ENCODE measurements at places on chromosomes 6 and 20.

- no peak for DNase-seq
Observed at GRCh38 chr6:132728616-132729015, 14.8 kb upstream of the VNN1 start.

GRCh38 chr6:45514454-45515230, 136.9 kb upstream of the SUPT3H start:
- no peak for DNase-seq

- no peak for DNase-seq
Observed at GRCh38 chr6:108771421-108771820, 76.8 kb upstream of the ARMC2 start.

- no peak for DNase-seq
Observed at GRCh38 chr20:63259734-63260460, 5.6 kb upstream of the NKAIN4 start.

DNA sequence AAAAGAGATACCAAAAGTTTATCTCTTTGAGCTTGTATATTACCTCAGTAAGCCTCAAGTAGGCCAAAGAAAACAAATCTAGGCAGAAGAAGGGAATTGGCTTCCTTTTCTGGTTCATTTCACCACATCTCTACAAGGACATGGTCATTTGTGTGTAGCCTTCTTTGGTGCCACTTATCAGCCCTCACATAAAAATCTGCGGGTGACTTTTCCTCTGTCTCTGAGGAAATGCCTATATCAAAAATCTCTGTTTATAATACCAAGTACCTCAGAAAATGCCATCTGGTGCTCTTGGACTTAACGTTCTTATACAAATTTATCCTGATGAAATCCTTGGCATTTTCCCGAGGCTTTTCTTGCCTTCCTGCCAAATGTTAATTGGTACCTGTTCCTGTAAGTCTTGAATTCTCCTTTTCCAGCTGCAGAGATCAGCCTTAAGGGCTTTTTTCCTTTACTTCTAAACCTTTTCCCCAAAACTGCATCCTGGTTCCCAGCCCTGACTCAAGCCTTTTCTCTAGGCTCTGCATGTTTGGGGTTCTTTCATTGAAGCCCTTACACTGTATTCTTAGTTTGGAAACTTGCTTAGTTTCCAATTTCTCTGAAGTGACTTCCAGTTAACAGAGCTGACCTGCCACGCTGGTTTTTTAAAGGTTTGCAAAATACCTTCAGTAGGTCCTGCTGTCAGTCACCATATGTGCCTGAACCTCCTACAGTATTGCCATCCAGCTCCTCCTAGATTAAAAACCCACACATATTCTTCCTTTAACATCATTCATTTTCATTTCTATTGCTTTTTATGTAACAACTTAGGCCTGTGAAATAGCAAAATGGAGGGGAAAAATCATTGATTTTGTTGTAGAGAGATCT, 191.2 kb upstream of the PREP start:
- DNase-seq = no peak

DNA sequence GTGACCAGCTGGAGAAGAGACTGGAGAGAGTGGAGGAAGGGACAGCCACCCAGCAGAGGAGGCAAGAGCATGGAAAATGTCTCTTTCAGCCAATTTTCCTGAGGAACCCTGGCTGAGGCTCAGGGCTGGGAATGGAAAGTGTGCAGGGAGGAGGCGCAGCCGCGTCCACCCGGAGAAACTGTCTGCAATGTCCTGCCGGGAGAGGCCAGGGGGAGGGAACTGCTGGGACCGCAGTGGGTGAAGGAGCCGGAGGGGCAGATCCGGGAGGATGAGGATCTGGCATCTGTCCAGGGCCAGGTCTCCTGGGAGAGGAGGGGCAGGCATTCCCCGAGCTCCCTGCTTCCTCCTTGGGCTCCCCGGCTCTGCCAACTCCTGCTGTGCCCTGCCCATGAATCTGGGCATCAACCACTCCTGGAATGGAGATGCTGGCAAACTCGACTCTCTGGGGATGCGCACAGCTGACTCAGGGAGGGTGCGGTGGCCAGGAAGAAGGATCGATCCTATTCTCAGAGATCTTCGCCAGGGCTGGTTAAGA, 17.4 kb upstream of the HM13 start:
- peak; percentile 94 for DNase-seq

- no peak for DNase-seq
Observed at GRCh38 chr6:170255426-170256125, 35.3 kb downstream of the DLL1 start.

- no peak for DNase-seq
Observed at GRCh38 chr20:58665606-58666005, 14.5 kb downstream of the STX16 start.

GRCh38 chr6:80641591-80641990, 535.1 kb downstream of the BCKDHB start:
- DNase-seq = no peak

- no peak for DNase-seq
Observed at GRCh38 chr6:105649192-105649591, 246.3 kb upstream of the PREP start.

DNA sequence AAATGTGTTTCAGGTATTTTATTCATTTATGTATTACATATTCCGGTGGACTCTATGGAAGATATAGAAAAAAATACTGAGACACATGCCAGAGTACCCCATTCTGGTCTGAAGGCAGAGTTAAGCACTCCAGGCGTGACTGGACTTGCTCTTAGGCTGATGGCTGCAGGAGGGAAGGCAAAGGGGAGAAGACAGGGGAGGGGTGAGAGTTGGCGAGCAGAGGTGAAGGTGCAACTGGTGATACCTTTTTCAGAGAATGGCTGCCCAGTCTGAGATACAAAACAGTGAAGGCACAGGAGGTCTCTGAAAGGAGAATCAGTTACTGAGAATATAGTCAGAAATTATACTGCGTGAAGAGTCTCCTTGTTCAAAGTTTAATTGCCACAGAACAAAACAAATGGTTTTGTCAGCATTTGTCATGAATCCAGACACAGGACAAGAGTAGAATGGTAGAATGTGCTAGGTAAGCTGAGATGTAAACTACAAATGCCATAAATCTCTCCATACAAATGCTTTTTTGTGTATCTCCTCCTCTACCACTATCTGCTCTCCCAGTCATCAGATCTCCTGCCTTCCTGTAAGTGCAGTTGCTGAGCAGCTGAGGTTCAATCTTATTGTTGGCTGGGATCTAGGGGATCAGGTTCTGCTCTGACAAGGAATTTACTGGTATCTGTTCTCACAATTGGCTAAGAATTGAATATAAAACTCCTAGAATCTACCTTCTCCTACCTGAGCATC, 104.2 kb upstream of the DST start:
- DNase-seq = no peak

- DNase-seq = no peak
Observed at GRCh38 chr20:3885715-3886114, 3.5 kb upstream of the PANK2 start.

GRCh38 chr6:111870051-111870741, 3.1 kb downstream of the FYN start:
- DNase-seq = no peak

- no peak for DNase-seq
Observed at GRCh38 chr6:145381941-145382340, 353.4 kb downstream of the EPM2A start.

- no peak for DNase-seq
Observed at GRCh38 chr6:84123186-84123585, 89.6 kb downstream of the MRAP2 start.

DNA sequence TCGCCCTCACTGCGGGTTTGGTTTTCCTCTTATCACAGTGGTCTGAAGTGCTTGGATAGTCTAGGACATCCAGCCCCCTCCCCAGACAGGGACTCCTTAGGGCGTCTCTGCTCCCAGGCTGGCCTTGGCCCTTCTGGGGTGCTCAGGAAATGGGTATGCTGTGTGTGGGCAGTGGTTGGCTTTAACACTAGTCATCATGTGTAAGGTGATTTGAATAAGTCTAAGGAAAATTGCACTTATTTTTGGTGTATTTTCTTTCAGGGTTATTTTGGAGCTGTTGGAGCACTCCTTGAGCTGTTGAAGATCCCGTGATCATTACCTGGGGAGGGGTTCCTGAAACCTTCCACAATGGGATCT, 33.8 kb downstream of the PANK2 start:
- DNase-seq = no peak

- no peak for DNase-seq
Observed at GRCh38 chr6:13368731-13369115, 40.4 kb upstream of the TBC1D7 start.

DNA sequence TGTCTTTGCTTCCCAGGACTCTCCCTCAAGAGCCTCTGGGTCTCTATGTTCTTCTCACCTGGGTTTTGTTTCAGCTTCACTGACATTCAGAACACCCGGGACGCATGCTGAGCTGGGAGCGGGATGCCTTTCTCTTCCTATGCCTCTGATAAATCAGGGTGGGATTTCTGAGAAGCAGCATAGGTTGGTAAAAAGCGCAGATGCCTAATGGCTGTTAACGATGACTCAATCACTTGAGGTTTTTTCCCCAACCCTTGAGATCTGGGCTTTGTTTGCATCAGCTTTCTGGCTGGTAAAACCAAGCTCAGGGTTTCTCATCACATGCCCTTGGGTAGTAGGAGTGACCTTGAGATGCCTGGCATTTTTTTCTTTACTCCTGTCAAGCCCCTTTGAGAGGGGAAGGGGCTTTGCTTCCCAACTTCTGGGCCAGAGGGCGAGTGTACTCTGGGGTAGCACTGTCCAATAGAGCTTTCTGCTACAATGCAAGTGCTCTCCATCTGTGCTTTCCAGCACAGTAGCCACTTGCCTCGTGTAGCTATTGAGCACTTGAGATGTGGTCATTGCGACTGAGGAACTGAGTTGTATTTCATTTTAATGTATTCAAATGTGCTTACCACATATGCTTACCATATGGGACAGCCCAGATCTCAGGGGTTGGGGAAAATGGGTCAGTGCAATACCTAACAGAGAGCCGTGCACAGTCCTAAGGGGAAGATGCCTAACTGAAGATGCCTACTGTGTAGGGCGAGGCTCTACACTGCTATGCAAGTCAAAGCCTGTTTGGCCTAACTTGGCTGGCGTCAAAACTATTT, 69.1 kb downstream of the PPP1R14C start:
- no peak for DNase-seq

GRCh38 chr6:108862479-108863191, 14.4 kb downstream of the ARMC2 start:
- DNase-seq = no peak

GRCh38 chr6:37696841-37697662, 631 bp downstream of the MDGA1 start:
- peak; percentile 31 for DNase-seq

DNA sequence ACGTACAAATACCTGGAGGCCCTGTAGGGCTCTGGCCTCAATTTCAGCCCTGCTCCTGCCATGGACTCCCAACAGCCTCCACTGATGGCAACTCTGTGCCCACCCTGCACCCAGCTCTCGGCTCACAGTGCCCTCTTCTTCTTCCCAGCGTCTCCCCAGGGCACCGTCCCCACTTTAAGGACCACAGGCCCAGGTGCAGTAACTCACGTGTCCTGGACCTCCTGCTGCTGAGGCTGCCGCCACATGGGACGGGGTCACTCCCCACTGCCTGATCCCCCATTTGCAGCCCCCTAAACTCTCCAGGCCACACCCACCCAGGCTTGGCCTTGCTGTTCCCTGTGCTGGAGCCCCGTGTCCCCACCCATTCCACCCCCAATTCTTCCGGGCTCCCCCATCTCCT, 223.4 kb downstream of the PREX1 start:
- DNase-seq = no peak

DNA sequence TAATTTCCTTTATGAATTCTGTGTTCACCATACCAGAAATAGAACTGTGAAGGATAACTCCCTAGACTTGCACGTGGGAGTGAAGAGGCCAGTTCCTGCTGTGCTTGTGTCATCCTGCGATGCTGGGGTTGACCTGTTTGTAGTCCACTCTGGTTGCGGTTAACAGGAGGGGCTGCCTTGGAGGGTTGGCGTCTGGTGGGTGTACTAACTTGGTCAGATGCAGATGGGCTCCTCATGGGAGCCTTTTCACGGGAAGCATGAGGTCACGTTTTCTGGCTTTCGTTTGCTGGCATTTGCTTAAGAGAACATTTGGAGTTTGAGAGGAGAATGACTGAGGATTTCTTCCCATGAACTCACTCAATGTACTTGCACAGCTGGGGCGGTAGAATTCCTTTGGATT, 41.2 kb downstream of the IGF2R start:
- peak; percentile 87 for DNase-seq

DNA sequence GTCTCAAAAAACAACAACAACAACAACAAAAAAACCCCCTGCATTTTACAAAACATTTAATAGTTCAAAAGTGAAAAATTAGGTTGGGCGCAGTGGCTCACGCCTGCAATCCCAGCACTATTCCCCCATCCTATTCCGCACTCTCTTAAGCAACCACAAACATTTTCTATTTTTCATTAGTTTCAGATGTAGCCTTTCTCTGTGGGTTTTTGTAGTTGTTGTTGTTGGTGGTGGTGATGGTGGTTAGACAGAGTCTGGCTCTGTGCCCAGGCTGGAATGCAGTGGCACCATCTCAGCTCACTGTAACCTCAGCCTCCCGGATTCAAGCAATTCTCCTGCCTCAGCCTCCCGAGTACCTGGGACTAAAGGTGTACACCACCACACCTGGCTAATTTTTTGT, 6.4 kb upstream of the GMNN start:
- no peak for DNase-seq

GRCh38 chr6:26234421-26235301, 130.3 kb upstream of the BTN3A2 start:
- DNase-seq = peak; percentile 92

GRCh38 chr20:21338291-21338690, 35.2 kb downstream of the XRN2 start:
- DNase-seq = no peak

GRCh38 chr6:64622944-64623343, 987.3 kb downstream of the PHF3 start:
- DNase-seq = no peak

GRCh38 chr20:48722737-48723191, 105.0 kb downstream of the PREX1 start:
- no peak for DNase-seq

DNA sequence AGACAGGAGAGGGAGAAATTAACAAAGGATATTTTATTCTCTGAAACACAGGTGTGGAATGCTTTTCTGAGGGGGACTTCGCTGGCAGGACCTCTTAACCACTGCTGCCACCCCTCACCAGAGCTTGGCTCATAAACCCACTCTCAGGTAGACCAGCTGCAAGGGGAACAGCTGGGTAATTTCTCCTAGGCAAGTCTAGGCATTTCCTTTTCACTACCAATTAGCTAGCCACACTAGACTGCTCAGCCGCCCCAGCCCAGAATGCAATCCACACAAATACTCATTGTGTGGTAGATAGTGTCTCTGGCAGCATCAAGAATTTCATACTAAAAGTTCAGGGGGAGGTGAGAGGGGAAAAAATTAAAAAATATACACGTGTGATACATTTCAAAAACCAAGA, 267.6 kb upstream of the ID4 start:
- DNase-seq = no peak

- DNase-seq = no peak
Observed at GRCh38 chr6:1287103-1287591, 24.8 kb upstream of the FOXQ1 start.

DNA sequence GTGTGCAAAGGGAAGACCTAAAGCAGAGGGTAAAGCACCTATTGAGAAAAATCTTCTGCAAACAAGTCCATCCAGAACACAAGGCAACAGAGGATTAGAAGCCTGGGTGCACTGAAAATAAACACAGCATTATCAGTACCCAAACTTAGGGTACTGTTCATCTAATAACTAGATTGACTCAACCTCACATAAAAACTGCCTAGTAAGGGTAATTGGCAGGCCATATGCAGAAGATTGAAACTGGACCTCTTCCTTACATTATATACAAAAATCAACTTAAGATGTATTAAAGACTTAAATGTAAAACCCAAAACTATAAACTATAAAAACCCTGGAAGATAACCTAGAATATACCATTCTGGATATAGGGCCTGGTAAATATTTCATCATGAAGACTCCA, 91.2 kb upstream of the SIRPG start:
- no peak for DNase-seq

GRCh38 chr6:254016-254415, 38.3 kb upstream of the DUSP22 start:
- DNase-seq = no peak

All from hindlimb muscle (tissue), 1 donor.